Natural killer cell (primary cell): ENCODE measurements at places on chromosomes 11 and 22. TPM values are rescaled to one million over a fixed set of nuclear protein-coding genes. Genes with fewer than 3 reads are reported as not detected.
A peak's percentile ranks its signal among the peaks of the same experiment; 100 is the strongest.

DDI1 gene
- not detected for total RNA-seq

GTSE1 gene
- 2.9 TPM for total RNA-seq

SLC25A45 gene
- 61.0 TPM for total RNA-seq

APOA1 gene
- total RNA-seq = not detected

FAT3 gene
- total RNA-seq = not detected

PAX6 gene
- total RNA-seq = not detected

APOL5 gene
- not detected for total RNA-seq

TBX1 gene
- 3.2 TPM for total RNA-seq

KRTAP5-10 gene
- not detected for total RNA-seq

SEPTIN3 gene
- not detected for total RNA-seq

BAIAP2L2 gene
- 1.2 TPM for total RNA-seq

PPP6R3 gene
- 176 TPM for total RNA-seq

CXCR5 gene
- total RNA-seq = 0.86 TPM

MUC6 gene
- not detected for total RNA-seq

- DNase-seq = no peak
Observed at GRCh38 chr22:50001388-50002231, 11.0 kb downstream of the IL17REL start.

DNA sequence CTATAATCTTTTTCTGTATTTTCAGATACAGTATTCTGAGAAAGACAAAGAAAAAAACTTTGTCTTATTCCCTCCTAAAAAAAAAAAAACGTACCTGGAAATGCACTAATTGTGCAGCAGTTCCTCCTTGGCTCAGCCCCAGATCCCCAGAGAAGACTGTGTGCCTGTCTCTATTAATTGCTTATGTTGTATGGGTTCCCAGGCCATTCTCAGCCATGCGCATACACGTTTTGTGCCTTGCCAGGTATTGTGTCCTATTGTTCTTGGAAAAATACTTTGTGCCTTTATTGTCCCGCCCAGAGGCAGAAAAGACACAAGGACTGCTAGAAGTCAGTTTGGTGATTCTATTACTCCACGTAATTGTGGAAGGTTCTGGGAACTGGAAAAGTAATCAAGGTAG lies 91.2 kb downstream of the PIWIL4 start:
- DNase-seq = no peak

- DNase-seq = no peak
Observed at GRCh38 chr22:45843986-45844385, 133.0 kb downstream of the WNT7B start.

- no peak for DNase-seq
Observed at GRCh38 chr11:103668859-103669258, 367.6 kb upstream of the DDI1 start.

- no peak for DNase-seq
Observed at GRCh38 chr11:20197881-20198280, 37.6 kb upstream of the DBX1 start.

GRCh38 chr11:44083433-44083832 lies 12.0 kb upstream of the EXT2 start:
- DNase-seq = no peak

DNA sequence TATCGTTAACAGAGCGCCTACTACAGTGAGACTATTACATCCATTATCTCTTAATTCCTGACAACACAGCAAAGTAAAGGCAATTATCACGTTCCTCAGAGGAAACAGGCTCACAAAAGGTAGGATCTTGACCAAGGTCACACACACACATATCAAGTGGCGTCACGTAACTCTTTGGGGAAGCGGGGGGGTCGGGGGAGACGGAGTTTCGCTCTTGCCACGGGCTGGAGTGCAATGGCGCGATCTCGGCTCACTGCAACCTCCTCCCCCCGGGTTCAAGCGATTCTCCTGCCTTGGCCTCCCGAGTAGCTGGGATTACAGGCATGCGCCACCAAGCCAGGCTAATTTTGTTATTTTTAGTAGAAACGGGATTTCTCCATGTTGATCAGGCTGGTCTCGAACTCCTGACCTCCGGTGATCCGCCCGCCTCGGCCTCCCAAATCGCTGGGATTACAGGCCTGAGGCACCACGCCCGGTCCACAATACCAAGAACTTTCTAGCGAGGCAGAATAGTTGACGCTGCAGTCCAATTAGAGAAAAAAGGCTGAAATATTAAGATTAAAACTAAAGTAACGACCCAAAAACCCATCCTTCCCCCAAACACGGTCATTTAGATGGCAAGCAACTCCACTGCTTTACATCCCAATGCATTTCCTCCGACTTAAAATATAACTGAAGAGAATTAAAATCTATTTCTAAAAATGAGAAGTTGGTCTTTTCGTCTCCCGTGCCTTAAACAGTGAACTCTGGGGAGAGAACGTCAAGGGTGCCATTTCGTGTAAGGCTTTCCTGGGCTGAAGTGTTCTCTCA lies 1.2 kb downstream of the DDX17 start:
- peak; percentile 55 for DNase-seq

DNA sequence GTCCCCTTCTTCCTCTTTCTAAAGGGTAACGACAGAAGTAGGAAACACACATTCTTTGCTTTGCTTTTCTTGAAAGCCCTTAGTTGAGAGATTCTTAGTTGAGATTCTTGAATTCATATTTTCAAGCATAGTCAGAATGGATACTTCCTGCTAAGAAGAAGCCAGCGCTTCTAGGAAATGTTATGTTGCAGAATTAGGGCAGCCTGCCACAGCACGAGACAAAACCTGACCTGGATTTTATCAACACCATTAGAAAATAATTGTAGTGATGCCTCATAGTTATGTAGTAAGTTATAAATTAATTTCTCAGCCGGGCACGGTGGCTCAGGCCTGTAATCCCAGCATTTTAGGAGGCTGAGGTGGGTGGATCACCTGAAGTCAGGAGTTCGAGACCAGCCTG lies 37.9 kb upstream of the NUP160 start:
- DNase-seq = no peak

GRCh38 chr22:31284281-31285155 lies 7.8 kb downstream of the PIK3IP1 start:
- DNase-seq = no peak

DNA sequence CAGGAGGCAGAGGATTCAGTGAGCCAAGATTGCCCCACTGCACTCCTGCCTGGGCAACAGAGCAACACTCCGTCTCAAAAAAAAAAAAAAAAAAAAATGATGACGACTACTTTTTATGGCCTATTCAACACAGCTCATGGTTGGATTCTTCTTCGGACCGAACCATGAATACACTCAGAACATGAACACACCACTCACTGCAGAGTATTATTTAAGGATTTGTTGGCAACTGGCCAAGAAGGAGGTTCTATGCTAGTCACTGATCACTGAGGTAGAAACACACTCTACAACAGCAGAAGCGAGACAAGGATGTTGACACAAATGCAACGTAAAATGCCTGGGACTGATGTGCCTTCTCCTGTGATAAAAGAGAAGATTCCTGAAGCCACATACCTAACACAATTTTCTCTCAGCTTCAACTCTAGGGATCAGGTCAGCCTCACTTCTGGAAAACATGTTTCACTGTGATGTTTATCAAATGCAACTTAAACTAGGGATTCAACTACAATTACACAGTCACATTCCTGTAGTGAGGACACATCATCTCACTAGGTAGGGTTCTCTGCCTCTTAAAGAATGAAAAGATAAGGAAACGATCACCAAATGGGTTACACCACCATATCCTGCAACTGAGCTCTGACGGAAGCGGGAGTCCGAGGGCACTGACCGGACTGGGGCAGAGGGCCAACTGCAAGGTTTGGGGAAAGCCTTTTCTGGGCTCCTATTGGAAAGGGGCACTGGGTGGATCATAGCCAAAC lies 82.5 kb downstream of the SGSM3 start:
- DNase-seq = no peak

- no peak for DNase-seq
Observed at GRCh38 chr11:48167380-48167779, 49.2 kb upstream of the OR4B1 start.

DNA sequence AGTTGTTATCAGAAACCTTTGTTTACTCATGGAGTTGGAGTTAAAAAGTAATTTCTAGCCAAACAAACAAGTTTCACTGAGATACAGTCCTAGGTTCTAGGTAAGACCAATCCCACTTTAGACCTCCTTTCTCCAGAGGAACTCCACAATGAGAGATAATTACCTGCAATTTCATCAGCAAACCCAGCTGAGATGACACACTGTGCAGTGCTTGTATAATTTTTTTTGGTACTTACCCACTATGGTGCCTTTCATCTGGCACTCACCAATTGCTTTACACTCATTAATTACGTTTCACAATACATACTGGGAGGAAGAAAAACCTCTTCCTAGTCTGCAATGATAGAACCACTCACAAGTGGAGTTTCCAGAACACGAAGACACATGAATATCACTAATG lies 1.8 kb upstream of the MUC15 start:
- DNase-seq = no peak

- peak; percentile 71 for DNase-seq
Observed at GRCh38 chr22:39117585-39118191, 20.6 kb downstream of the APOBEC3H start.

GRCh38 chr11:26522912-26523610 lies 49.0 kb downstream of the MUC15 start:
- no peak for DNase-seq

GRCh38 chr11:11588891-11589290 lies 32.9 kb downstream of the GALNT18 start:
- DNase-seq = no peak

GRCh38 chr11:62400760-62401159 lies 18.1 kb upstream of the SCGB1A1 start:
- no peak for DNase-seq

GRCh38 chr22:34709641-34710040 lies 356.3 kb upstream of the ISX start:
- no peak for DNase-seq

DNA sequence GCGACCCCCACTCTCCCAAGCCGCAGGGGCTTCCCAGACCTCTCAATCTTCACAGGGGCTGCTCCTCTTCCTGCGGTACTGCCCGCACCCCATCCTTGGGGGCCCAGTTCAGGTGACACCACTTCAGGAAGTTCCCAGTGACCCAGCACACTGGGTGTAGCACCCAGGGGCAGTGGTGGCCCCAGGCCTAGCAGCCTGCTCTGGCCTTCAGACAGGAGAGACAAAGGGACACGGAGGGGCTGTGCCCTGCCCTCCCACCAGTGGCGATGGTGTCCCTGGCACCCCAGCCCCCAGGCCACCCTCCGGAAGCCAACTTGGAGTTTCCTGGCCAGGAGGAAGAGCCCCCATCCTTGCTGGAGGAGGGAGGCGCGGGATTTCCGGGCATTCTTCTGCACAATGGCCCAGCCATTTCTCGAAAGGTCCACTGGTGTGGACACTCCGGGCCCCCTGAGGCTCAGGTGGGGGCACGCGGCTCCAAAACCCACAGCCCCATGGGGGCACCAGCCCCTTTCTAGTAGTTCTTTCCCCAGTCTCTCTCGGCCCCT lies 978 bp upstream of the CLDN5 start:
- no peak for DNase-seq

- DNase-seq = no peak
Observed at GRCh38 chr11:108431370-108431769, 36.0 kb downstream of the C11orf65 start.

DNA sequence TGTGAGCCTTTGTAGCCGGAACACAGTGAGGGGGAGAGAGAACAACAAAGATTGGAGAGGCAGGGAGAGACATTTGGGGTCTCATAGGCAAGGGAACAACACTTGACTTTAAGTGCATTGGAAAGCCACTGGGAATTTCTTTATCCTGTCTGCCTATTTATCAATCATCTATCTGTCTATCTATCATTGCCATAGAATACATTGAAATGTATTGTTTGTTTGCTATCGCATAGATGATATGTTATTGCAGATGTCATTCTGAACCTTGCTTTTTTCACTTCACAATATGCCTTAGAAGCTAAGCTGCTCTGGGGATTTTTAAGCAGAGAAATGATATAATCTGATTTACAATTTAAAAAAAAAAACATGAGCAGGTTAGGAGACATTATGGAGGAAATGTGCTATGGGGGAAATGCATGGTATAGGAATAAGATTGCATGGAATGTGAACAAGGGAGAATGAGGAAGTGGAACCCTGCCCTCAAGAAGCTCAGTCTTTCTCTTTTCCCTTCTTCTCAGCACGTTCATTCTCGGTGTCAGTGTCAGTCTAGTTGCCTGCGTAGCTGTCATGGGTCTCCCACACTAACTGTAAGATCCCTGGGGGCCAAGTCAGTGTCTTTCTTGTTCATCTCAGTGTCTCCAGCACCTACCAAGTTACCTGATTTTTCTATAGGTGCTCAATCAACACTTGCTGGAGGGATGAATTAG lies 158.7 kb upstream of the ARHGAP20 start:
- DNase-seq = no peak

- no peak for DNase-seq
Observed at GRCh38 chr11:133579165-133580031, 47.1 kb upstream of the OPCML start.

DNA sequence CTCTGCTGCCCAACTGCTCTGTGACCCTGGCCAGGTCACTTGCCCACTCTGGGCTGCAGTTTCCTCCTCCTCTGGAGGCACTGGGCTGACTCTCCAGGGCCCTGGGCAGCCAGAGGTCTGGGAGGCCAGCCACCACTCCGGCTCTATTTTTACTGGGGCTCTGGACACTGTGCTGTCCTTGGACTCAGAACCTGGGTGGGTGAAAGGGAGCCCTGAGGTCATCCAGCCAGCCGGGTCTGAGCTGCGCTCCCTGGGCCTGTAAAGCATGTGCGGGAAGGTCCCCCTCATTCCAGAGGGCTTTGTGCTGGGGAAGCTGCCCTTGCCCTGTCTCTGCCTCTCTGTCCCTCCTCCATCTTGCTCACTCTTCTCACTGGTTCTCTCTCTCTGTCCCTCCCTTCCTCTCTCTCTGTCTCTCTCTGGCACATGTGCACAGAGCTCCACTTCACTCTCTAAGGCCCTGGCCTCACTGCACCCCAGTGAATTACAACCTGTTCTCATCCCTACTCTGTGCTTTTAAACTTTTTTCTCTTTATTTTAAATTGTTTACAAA lies 24.6 kb downstream of the MB start:
- DNase-seq = no peak

DNA sequence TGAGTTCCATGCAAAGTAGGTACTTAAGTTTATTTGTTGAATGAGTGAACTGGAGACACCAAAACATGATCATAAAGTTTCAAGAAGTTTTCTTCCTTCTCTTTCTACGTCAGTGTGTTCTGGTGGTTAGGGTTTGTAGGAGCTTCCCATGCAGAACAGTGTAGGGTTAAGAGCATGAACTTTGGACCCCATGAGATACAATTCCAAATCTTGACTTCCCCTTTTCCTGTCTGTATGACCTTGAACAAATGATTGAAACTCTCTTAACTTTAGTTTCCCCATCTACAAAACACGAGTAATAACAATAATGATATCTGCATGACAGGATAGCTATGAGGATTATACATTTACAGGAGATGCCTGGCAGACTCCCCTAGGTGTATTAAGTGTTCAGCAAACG lies 41.0 kb upstream of the TENM4 start:
- no peak for DNase-seq
